MM.1S (cell line): ENCODE measurements at places on chromosomes 7 and 10.

DNA sequence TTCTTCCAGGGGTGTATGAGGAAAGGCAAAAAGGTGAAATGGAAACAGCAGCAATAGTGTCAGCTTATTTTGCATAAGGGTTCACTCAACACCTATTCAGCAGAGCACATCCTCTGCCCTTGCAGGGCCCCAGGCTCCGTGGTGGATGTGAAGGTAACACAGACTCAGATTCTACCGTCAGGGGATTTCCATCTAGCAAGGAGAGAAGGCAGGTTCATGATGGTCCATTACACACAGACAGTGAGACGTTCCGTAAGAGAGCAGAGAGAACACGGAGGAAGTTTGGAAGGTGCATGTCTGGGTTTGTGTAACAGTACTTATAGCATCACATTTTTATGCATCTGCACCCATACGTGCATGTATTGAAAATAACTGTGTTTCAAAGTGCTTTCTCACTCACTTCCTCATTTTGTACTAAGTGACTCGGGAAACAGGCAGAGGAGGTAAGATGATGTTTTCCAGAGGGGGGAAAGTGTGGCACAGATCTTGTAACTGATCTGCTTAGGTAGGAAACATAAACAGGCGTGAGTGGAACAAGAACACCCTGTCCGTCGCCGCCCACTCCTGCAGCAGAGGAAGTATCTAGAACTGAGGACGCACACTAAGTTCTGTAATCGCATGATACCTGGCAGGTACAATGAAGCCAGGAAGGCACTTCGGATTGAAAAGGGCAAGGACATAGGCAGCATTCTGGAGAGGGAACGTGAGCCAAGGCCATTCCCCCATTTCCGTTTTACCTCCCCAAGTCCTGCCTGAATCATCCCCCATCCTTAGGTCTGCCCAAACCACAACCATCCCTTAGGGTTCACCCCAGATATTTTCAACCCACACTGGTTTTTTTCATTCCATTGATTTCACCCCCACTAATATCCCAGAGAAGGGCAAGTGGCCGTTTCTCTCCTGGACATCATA is 1.0 kb upstream of the ENO4 start:
- DNase-seq, result peak; percentile 66

- no peak for DNase-seq
Observed at GRCh38 chr7:48011951-48012350, 17.0 kb downstream of the SUN3 start.

GRCh38 chr10:113340282-113340681 is 212.6 kb upstream of the HABP2 start:
- no peak for DNase-seq

DNA sequence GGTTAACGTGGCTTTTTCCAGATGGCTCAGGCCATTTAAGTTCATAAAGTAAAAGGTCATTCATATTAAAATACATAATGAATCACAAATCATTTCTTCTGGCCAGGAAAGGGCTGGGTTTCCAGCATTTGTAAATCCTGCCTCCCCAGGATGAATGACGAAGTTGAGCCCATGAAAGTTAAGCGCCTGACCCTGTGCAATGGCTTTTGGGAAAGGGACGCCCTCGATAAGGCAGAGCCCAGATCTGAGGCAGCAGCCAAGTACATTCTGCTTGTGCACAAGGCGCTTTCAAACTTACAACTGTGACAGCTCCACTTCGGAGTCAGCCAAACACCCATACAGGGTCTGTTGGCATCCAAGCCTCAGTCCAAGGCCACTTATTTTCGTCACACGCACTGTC is 2.8 kb downstream of the GIMAP6 start:
- no peak for DNase-seq

- no peak for DNase-seq
Observed at GRCh38 chr7:42253316-42253715, 16.3 kb upstream of the GLI3 start.

GRCh38 chr10:35822316-35822715 is 180.2 kb upstream of the FZD8 start:
- no peak for DNase-seq

DNA sequence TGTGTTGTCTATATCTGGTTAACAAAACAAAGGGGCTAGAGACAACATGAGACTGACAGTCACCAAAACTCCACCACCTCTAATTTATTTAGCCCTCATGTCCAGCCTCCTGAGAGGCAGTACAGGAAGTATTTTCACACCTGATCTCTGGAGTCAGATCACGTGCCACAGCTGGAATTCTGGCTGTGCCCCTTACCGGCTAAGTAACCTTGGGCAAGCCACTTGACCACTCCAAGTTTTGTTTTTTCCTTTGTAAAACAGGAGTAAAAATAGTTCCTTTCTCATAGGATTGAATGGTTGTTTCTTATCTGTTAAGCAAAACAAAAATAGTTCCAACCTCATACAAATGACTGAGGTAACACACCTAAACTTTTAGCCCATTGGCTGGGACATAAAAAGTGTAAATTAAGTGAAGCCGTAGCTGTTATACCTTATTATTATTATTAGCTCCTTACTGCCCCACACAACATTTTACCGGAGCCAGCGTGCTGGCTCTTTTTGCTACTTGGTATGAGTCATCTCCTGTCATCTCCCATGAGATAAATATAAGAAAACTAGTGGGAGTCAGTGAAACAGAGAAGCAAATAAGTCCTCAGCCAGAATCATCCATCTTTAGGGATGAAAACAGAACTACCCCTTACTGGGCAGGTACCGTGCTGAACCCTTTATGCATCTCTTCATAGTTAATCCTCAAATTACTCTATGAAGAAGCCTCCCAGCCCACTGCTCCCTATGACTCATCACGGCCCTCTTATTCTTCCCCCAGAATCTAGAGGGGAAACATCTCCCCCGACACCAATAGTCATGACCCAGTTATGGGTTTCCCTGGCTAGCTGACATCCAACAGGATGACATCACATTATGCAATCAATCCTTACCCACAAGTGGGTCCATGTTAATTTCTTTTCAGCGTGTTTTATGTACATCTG is 44.9 kb downstream of the PPP1R3C start:
- no peak for DNase-seq

- no peak for DNase-seq
Observed at GRCh38 chr10:118952493-118953295, 76.8 kb upstream of the NANOS1 start.

- peak; percentile 34 for DNase-seq
Observed at GRCh38 chr7:77651575-77652162, 44.6 kb upstream of the RSBN1L start.

GRCh38 chr7:15248514-15248913 is 313.3 kb downstream of the AGMO start:
- DNase-seq, result peak; percentile 42

DNA sequence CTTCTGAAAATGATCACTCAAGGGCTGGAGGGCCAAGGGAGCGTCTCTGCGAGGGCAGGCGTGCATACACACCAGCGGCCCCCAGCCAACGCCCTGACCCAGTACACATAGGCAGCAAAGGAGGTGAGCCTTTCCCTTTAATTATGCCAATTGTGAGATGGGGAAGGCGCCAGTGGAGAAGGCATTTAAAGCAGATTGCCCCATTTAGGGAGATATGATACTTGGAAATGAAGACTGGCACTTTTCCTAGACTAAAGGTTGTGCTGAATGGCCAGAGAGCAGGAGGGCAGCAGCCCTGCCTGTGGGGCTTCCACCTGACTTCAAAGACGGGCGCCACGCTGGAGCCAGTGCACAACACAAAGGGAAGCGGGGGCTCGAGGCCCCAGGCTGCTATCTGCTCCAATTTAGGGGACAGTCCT is 24.1 kb downstream of the HIPK2 start:
- DNase-seq, result no peak

DNA sequence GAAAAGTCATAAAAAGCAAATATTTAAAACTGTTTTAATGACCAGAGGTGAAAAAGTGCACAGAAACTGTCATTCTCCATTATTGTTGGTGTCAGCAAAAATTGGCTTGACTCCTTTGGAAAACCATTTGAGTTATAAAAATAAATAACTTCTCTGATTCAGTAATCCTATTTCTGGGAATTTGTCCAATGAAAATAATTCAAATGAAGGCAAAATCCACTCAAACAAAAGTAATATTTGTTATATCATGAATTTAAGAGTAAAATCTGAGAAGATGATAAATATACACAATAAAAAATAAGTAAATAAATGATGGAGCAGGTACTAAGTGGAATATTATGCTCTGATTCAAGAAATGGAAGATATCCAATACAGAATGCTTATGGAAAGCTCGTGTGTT is 326.6 kb upstream of the KLF6 start:
- no peak for DNase-seq

DNA sequence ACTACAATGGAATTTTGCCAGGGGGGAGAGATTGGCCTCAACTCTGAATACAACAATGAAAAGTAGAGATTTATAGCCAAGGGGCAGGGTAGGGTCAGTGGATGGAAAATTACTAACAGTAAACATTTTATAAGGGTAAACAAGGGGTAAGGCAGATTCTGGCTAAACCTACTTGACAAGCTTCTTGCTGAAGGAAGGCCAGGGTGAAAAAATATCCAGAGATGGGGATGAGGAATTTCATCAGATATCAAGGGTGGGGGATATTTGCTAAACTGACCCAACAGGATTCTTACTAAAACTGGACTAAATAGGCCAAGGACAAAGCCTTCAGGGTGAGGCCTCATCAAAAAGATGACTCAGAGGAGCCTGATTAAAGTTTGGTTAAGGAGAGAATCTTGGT is 156.3 kb downstream of the RTKN2 start:
- no peak for DNase-seq

- DNase-seq, result no peak
Observed at GRCh38 chr10:49212076-49212475, 23.9 kb upstream of the TMEM273 start.

DNA sequence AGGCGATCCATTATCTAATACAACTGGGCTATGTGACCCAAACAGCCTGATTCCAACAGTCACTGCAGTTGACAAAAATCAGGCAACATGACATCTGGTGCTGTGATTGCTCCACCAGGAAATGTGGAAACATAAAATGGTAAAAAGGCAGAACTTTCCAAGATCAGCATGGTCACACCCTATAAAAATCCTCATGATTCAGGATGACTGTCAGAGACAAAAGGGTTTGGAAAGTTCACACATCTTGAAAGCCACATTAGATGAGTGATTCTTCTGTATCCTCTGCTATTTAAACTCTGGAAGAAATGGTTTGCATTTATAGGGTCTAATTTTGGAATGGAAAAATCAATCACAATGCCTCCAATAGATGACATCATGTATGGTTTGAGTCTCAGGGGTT is 662.6 kb upstream of the IGFBP3 start:
- DNase-seq, result no peak

- DNase-seq, result no peak
Observed at GRCh38 chr7:49714182-49714581, 59.3 kb upstream of the VWC2 start.

- no peak for DNase-seq
Observed at GRCh38 chr10:24240041-24240751, 31.3 kb downstream of the KIAA1217 start.

GRCh38 chr7:45394117-45394708 is 180.0 kb upstream of the ADCY1 start:
- DNase-seq, result no peak

GRCh38 chr10:71302874-71303568 is 16.0 kb upstream of the SLC29A3 start:
- peak; percentile 68 for DNase-seq

DNA sequence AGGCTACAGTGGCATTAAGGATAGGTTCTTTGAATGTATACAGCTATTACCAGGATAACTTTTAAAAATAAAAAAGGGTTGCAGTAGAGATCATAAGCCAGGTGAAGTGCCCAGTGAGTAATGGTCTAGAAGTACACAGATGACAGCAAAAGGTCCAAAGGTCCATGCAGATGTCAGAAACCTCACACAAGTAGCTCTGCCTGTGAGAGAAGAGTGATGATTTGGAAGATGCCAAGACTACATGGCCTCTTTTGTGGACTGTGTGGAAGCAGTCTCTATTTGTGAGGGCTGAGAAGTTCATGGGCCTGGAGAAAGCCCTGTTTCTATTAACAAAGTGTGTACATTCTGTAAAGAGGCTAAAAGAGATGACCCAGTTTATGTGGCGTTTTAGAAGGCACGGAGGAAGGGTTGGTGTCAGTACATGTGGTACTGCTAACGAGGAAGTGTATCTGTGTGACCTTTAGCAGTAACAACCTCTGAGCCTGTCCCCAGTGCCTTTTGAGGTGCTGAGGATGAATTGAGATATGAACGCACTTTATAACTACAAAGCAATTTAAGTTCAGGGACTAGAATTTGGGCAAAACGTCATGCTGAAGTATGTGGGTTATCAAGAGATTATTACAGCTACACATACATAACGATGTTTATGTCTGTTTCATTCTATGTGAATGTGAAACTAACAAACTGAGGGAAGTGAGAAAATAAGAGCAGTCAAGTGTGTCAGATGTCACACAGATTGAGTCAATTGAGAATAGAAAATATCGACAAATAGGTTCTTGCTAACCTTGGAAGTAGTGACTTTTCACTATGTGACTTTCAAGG is 7.6 kb downstream of the CYCS start:
- DNase-seq, result no peak

DNA sequence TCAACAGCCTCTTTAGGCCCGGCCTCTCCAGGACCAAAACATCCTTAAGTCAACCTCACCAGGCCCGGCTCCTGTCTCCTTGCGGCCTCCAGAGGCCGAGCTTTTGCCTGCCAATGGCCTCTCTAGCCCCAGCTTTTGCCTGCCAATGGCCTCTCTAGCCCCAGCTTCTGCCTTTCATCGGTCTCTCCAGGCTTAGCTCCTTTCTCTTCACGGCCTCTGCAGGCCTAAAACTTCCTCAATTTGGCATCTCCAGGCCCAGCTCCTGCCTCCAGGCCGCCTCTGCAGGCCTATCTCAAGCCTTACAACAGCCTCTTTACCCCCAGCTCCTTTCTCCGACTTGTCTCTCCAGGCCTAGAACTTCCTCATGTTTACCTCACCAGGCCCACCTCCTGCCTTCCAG is 15.7 kb upstream of the TMEM248 start:
- DNase-seq, result no peak

DNA sequence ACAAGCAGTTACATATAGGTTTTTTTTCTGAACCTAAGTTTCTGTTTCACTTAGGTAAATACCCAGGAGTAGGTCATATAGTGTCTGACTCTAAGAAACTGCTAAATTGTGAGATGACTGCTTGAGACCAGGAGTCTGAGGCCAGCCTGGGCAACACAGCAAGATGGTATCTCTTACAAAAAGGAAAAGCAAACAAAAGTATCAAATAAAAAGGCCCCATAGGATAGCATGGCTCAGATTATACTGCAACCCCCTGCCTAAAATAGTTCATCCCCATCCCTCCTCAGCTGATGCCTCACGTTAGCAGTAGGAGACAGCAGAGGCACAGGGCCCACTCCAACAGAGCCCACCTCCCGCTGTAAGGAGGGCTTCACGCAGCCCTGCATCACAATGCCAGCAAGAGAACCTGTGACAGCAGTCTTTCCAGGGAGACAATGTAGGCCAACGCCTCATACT is 90.3 kb downstream of the SRPK2 start:
- peak; percentile 87 for DNase-seq

DNA sequence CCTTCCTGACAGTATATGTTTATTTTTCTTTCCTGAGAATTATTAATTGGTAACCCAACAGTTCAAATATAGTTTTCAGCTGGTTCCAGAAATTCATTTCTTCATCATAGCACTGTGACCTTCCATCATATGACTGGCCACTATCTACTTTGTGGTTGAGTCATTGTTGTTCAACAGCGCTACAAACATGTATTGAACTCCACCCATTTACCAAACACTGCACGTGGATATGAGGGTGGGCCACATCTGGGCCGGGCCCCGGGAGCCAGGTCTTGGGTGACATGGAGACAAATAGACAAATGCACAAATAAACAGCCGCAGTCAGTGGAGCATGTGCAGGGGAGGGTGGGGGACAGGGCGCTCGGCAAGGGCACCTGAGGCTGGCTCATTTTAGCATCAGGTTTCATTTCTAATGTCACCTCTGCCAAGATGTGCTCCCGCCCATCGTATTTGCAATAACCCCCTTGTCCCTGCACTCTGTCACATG is 24.0 kb upstream of the EEPD1 start:
- DNase-seq, result no peak
